ENCODE measurements at places on chromosomes 13 and 19.

GRCh38 chr19:55161571-55162322 lies 4.2 kb upstream of the TNNI3 start:
- DNase-seq, result no peak

GRCh38 chr13:52399046-52399445 lies 6.9 kb downstream of the THSD1 start:
- no peak for DNase-seq

DNA sequence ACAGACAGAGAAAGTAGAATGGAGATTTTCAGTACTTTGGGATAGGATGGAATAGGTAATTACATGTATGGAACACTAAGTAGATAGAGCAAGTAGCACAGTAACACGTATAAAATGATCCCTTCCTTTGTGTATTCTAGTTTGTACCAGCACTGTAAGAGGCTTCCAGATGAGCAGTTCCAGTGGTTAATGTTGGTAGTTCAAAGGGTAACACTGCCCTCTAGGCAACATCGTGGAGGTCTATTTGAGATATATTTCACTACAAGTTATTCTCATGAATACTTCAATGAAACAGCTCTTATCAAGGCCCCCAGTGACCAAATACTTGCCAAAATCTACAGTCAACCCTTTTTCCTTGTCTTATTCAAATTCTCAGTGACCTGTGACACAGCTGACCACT lies 13.5 kb upstream of the ZNF563 start:
- no peak for DNase-seq

DNA sequence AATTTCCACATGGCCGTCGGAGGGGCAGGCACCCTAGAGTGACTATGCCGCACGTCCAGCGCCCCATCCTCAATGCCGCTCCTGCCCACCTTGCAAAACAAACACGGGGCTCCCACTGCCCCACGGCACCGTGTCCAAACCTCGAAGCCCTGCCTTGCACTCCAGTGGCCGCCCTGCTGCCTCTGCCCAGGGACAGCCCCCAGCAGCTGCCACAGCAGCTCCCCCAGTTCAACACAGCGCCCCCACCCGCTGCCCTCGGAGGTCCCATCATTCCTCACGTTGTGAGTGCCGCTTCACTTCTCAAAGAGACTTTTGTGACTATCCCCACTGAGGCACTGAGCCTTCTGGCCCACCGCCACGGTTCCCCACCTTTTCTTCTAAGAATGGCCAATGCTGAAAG lies 22.3 kb upstream of the TMEM160 start:
- no peak for DNase-seq

- no peak for DNase-seq
These were observed 41.6 kb upstream of the MTUS2 start for GRCh38 chr13:28778308-28779215.
